A549 treated with DMSO at 1 μM for 4 hours (cell line): ENCODE measurements at places on chromosomes 4 and X. TPM values are rescaled to one million over a fixed set of nuclear protein-coding genes. Genes with fewer than 3 reads are reported as not detected.

ZAR1 gene
- total RNA-seq = 0.06 to 0.21 TPM (median 0.10 TPM) in 5 replicates

SSX4 gene
- not detected in 5 replicates for total RNA-seq

GYPE gene
- total RNA-seq = not detected in 5 replicates

FAM53A gene
- total RNA-seq = 0.24 to 0.99 TPM (median 0.75 TPM) in 5 replicates

CITED1 gene
- 0.83 to 1.7 TPM (median 1.3 TPM) in 5 replicates for total RNA-seq

POLN gene
- total RNA-seq = 0.40 to 0.72 TPM (median 0.66 TPM) in 5 replicates

PAGE4 gene
- not detected in 5 replicates for total RNA-seq

JAKMIP1 gene
- total RNA-seq = 0.03 TPM in 1 of 5 replicates, not detected in the others

ETDB gene
- not detected in 5 replicates for total RNA-seq

STARD8 gene
- 0.95 to 1.9 TPM (median 1.8 TPM) in 5 replicates for total RNA-seq

TMPRSS11B gene
- total RNA-seq = 0.04 TPM in 1 of 5 replicates, not detected in the others

SMIM10L2A gene
- total RNA-seq = 0.17 to 0.29 TPM (median 0.17 TPM) in 5 replicates

RNF128 gene
- total RNA-seq = 0.05 to 0.09 TPM (median 0.08 TPM) in 3 of 5 replicates, not detected in the others

SPON2 gene
- 0.12 to 0.54 TPM (median 0.33 TPM) in 4 of 5 replicates, not detected in the other for total RNA-seq

BRS3 gene
- not detected in 5 replicates for total RNA-seq

RHOXF1 gene
- total RNA-seq = 0.12 TPM in 1 of 5 replicates, not detected in the others

FGFR3 gene
- total RNA-seq = 1.3 to 2.2 TPM (median 1.7 TPM) in 5 replicates

HDX gene
- total RNA-seq = 1.8 to 3.7 TPM (median 2.4 TPM) in 5 replicates

NPY1R gene
- 0.03 to 0.09 TPM (median 0.06 TPM) in 4 of 5 replicates, not detected in the other for total RNA-seq

OTUD6A gene
- not detected in 5 replicates for total RNA-seq

MTMR8 gene
- 0.45 to 0.92 TPM (median 0.50 TPM) in 5 replicates for total RNA-seq

GUCY1A1 gene
- total RNA-seq = not detected in 5 replicates

GPM6B gene
- not detected in 5 replicates for total RNA-seq

AWAT1 gene
- total RNA-seq = not detected in 5 replicates

CD38 gene
- total RNA-seq = 8.4 to 12.4 TPM (median 9.5 TPM) in 5 replicates

MAGEB17 gene
- not detected in 5 replicates for total RNA-seq

PPEF2 gene
- total RNA-seq = not detected in 5 replicates
